ELF-1 (cell line): ENCODE measurements at places on chromosomes 1 and 21.
A peak's percentile ranks its signal among the peaks of the same experiment; 100 is the strongest.

DNA sequence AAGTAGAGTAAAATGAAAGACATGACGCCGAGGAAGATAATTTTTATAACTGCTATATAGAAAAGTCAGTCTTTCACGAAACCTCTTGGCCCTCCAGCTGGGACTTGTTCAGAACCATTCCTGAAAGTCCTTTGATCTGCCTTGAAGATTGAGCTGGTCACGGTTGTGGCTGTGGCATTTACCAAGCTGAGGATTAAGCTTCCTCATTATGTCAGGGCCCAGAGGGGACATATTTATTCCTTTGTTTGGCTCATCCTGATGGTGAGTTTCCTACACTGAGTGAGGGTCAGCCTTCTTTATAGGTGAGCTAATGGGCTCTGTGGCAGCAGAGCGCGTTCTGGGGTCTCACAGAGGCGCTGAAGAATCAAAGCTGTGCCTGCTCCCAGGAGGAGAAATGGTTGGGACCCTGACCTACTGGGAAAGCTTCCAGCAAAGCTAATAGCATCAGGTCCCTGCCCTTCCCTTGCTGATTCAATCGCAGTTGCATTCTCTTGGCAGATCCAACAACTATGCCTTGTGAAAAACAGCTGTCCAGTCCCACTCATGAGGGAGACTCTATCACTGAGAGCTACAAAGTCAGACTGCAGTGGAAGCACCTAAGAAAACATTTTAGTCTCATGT lies 43.2 kb upstream of the PBX1 start:
- DNase-seq, result peak; percentile 18

- DNase-seq, result no peak
Observed at GRCh38 chr1:110245876-110246620, 35.9 kb downstream of the KCNC4 start.

- peak; percentile 12 for DNase-seq
Observed at GRCh38 chr1:20233866-20234265, 47.5 kb upstream of the PLA2G2C start.

DNA sequence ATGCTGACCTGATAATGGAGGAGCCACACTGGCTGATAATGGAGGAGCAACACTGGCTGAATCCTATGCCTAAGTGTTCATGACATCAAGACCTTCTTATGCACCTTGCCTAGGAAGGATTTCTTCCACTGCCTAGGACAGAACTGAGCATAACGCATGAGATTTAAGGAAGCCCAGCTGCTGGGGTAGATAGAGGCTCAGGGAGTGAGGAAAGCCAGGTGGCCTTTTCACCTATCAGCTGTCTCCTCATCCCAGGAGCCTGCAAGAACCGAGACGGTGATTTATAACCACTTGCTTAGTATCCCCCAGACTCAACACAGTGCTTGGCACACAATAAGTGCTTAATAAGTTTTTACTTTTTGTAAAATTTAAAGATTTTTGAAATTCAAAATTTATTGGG lies 7.4 kb upstream of the CTBS start:
- DNase-seq, result no peak

- no peak for DNase-seq
Observed at GRCh38 chr1:167562702-167563101, 9.1 kb upstream of the CREG1 start.

DNA sequence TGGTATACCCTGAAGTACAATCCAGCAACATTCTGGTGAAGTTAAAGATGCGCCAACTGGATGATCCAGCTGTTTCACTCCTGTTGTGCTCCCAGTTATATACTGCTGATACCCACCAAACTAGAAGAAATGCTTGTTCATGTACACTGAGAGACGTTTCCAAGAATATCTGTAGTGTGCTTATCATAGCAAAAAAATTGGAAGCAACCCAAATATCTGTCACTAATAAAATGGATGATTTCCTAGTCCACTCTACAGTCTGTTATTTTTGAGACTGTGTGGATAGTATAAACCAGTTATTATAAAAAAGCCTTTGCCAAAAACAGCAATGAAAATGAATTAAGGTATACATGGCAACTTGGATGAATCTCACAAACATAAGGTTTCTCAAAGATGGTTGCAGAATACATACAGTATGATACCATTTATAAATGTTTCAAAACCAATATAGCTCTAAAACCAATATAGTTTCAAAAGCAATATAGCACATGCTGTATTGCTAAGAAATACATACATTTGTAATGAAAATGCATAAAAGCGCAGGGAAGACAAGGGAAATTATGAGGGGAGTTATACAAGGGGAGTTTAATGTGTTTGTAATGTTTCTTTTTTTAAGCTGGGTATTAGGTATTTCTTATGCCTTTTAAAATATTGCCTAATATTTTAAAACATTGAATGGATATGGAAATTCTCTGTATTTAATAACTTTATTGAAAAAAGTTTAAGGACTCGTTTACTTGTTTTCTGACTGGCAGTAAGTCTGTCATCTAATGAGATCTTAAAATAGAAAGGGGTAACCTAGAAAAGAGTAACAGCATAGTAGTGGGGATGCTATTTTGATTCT lies 36.5 kb downstream of the GPSM2 start:
- DNase-seq, result no peak

GRCh38 chr1:24609949-24610517 lies 33.1 kb upstream of the SRRM1 start:
- no peak for DNase-seq

DNA sequence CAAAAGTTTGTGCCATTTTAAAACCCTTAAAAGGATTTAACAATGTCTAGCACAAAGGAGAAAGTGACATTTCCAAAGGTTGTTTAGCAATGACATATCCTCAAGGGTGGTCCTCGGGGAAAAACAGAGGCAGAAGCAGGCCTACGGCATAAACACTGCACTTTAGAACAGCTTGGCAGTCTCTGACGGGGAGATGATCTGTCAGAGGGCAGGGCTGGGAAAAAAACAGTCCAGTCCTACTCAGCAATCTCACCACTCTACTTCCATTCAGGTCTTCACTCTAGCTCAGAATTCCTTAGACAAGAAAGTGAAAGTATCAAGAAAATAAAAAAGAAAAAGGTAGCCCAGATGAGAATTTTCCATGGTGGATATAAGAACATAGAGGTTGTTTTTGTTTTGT lies 4.1 kb downstream of the CRYZ start:
- no peak for DNase-seq

GRCh38 chr1:45205910-45206721 lies at the start of gene ZSWIM5:
Gene ZSWIM5 (minus strand): TSS chr1:45206605. CDS start chr1:45206350, 255 bp downstream.
- DNase-seq, result peak; percentile 74

DNA sequence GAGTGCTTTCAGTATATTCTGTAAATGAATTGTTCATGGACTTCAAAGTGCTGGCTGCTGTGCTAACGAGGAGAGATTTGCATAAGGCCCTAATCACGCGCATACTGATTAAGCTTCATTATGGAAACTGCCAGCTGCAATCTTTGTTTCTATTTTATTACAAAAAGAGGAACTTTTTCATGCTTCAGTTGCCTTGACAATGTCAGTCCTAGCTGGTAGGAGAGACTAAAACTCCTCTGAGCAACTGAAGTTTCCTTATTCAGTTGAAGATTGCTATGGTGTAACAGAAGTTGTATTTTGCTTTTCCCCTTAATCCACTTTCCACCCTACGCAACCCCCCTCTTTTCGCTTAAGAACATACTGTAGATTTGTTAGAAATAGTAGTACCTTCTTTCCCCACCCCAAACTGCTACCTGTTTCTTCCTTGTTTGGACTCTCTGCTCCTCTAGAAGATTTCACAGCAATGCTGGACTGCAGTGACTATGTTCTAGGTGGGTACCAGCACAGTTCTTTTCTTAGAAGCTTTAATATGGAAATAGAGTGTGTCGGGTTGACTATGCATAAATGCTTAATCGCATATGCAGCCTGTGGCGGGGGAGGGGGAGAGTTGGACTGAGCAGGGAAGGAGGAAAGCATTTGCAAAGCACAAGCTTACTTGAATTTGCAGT lies 108.3 kb downstream of the POU2F1 start:
- no peak for DNase-seq

GRCh38 chr1:200228486-200228885 lies 181.3 kb downstream of the ZNF281 start:
- DNase-seq, result no peak

GRCh38 chr1:162916407-162916806 lies 55.4 kb upstream of the CCDC190 start:
- no peak for DNase-seq

GRCh38 chr1:92188436-92189255 lies 29.1 kb upstream of the C1orf146 start:
- no peak for DNase-seq

- no peak for DNase-seq
Observed at GRCh38 chr1:192038567-192038966, 119.7 kb upstream of the RGS18 start.

GRCh38 chr1:235919833-235920441 lies 53.2 kb upstream of the LYST start:
- peak; percentile 78 for DNase-seq

DNA sequence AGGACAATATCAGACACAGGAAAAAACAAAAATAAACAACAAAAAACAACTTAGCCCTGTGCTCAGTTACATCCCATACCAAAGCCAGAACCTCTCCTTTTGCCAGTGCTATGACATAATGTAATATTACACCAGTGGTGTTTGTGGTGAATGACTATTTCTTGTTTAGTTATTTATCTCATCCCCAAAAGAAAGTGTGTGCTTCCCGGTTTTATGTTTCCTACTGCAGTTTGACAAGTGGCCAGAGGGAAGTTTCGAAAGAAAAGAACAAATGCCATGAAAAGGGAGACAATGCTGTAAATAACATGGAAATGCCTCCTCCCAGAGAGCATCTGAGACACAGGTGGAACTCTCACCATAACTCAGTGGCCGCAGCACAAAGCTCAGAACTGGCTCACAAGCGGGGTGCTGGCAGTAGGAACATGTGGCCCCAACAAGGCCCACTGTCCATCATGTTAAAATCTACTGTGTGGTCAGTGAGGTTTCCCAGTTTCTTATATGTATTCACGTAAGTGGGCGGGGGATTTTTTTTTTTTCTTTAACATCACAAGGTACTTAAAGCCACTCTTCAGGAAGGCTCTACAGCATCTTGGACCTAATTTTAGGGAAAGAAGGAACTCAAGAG lies 158.2 kb downstream of the BARHL2 start:
- DNase-seq, result no peak

DNA sequence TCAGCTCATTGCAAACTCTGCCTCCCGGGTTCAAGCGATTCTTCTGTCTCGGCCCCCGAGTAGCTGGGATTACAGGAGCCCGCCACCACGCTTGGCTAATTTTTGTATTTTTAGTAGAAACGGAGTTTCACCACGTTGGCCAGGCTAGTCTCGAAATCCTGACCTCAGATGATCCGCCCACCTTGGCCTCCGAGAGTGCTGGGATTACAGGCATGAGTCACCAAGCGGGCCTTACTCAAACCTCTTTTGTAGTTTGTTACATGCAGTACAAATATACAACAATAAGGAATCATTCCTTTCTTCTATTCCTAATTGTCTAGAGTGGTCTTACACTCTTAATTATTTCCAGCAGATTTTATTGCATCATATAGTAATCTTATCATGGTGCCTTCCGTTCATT lies 16.6 kb downstream of the SPATA17 start:
- DNase-seq, result no peak

GRCh38 chr1:77991638-77992037 lies 12.8 kb upstream of the FUBP1 start:
- no peak for DNase-seq

DNA sequence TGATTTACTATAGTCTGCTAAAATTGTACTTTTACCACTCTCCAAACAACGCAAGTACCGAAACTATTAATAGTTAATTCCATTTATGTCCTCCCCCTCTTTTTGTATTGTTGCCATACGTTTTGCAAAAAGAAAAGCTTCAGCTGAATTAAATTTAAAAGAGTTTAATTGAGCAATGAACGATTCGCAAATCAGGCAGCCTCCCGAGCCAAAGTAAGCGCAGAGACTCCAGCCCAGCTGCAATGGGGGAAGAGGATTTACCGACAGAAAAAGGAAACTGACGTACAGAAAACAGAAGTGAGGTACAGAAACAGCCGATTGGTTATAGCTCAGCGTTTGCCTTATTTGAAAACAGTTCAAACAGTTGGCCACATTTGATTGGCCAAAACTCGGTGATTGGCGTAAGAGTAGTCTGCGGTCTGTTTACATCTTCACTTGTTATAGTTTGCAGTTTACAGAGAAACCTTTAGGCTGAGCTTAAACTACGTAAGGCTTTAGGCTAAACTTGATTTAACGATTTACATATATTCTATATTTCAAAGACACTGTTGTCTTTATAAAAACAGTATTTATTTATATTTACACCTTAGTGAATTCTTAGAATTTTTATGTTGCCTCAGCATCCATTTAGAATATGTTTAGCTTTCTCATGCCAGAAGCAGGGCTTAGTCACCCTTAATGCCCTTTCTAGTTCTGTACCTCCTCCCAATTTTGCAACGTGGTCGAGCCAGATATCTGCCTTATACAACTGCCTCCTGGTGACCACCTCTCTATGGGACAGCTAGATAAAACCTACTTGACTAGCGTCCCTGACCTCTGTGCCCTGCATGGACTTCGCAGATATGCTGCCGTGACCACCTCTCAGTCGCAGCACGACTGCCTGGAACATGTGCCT lies 23.8 kb downstream of the CR1 start:
- DNase-seq, result no peak

- DNase-seq, result peak; percentile 17
Observed at GRCh38 chr1:153746174-153746573, 18.3 kb downstream of the INTS3 start.

DNA sequence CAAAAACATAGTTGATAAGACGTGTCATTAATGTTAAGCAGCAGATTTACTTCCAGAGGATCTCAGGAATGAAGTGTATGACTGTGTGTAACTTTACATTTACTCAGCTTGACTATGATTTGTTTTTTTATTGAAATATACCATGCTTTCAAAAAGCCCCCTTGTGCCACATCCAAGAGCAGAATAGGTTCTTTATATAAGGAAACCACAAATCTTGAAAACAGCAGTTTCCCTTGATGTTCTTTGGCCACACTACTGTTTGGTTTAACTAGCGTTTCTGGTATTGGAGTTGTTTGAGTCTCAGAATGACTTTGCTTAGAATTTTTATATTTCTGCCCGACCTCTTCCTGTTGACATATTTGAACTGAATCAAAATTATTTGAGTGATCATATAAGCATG lies 25.0 kb downstream of the LRRC8C start:
- DNase-seq, result no peak

DNA sequence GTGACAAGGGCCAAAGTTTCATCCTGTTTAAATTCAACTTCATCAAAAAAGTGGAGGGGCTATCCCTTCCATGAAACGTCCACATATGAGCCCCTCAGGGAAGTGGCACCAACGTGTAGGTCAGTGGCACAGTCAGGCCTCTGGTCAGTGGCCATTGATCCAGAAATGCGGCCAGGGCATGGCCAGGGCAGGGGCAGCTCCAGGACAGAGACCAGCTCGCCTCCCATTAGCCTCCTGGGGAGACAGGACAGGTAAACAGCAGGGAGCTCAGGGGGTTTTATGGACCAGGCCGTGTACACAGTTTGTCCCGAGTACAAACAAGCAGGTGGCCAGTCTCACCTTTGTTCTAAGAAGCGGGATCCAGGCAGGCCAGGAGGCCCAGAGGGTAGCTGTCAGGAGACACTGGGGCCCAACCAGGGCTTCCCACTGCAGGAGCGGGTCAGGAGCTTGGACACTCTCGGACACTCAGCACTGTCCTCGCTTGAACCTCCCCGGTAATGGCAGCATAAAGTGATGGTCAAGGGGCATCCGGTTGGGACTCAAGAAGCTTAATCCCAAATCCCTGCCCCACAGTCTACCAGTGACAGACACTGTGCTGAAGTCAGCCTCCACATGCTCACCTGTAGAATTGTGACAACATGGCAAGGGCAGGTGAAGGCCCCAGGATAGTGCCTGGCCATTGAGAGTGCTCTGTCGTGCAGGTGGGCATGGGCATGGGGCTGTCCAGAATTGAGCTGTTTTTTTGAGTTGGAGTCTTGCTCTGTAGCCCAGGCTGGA lies 144.1 kb upstream of the ERRFI1 start:
- DNase-seq, result peak; percentile 22
